ENCODE measurements at places on chromosomes 2 and 18.

DNA sequence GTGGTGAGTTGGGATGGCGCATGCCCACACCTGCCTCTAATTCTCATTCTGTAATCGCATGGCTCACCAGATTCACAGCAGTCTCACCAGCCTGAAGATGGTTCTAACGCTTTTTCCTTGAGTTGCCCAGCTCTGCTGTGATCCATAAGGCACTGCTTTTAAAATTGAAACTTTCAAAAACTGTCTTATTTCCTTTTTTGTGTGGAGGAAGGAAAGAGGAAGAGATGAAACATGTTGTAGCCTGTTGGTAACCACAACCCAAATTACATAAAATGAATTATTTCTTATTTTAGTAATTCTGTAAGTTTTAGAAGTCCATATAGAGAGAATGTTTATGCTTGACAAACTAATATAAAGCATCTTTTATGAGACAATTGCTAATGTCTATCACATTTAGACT is 165.4 kb downstream of the RBM43 start:
- DNase-seq, result no peak

DNA sequence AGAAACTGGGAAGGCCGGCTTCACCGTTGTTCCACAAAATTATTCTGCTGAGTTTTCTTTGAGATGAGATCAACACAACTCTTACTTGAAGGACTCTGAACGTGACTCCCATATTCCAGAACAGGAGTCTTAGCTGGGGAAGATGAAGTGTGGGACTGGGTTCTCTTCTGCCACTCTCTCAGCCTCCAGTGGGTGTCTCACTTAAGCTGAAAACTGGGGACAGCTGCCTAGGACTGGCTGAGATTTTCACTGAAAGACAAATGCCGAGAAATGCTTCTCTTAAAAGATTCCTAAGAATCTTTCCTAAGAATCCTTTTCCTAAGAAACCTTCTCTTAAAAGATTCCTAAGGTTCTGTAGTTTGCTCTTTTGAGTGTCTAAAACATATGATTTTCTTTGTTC is 156.6 kb upstream of the LHCGR start:
- DNase-seq, result no peak

DNA sequence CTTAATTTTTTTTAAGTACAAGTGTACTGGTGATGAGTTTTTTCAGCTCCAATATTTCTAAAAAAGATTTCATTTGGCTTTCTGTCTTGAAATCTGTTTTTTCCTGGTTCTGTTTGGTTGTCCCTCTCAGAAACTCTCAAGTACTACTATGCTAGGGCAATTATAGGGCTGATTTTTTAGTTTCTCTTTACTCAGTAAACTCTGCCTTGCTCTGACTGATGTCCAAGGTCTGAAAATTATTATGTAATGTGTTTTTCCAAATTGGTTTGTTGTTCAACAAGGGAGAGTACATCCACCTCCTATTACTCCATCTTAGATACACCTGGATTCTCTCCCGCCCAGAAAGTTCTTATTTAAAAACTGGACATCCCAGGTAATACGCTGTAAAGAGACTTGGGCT is 877.7 kb downstream of the CBLN2 start:
- DNase-seq, result no peak

DNA sequence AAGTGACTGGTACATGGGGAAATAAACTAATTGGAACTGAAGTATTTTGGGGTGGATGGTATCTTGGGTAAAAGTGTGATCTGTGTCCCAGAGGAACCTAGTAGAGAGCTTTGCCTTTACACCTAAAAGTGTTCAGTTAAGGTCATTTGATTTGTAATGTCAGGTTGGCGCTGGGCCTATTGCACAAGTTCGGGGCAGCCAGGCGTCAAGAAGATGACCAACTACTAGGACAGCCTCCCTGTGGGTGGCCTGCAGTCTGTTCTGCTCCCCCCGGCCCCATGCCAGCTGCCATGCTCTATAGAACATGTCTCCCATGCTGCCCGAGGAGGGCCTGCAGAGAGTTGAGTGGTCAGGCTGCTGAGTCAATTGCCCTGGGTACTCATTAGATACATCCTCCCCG is 10.1 kb downstream of the RRM2 start:
- no peak for DNase-seq

DNA sequence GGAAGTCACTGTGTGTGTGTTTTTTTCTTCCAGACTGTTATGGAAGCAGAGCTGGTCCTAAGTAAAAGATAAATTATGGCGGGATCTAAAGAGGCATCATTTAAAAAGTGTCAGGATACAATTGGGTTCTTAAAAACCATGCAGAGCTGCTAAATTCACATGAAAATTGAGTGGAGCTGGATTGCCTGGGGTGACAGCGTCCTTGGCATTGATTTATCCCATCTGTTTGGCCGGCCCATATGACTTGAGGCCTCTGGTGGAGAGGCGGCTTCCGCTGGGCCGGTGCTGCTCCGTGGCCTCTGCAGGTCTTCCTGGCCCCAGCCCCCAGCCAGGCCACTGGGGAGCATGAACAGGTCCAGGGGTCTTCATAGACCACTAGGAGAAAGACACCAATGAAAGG is 165.5 kb downstream of the GLI2 start:
- DNase-seq, result no peak

GRCh38 chr2:3771576-3771975 is 68.2 kb downstream of the DCDC2C start:
- DNase-seq, result no peak

- no peak for DNase-seq
Observed at GRCh38 chr2:109139002-109139401, 10.0 kb downstream of the SH3RF3 start.

GRCh38 chr18:62420513-62421209 is 95.6 kb downstream of the TNFRSF11A start:
- peak; percentile 75 for DNase-seq

- no peak for DNase-seq
Observed at GRCh38 chr2:121066526-121066925, 218.5 kb downstream of the TFCP2L1 start.

GRCh38 chr2:105068875-105069274 is 31.0 kb downstream of the MRPS9 start:
- no peak for DNase-seq

GRCh38 chr2:163764566-163764965 is 28.8 kb upstream of the FIGN start:
- DNase-seq, result no peak

DNA sequence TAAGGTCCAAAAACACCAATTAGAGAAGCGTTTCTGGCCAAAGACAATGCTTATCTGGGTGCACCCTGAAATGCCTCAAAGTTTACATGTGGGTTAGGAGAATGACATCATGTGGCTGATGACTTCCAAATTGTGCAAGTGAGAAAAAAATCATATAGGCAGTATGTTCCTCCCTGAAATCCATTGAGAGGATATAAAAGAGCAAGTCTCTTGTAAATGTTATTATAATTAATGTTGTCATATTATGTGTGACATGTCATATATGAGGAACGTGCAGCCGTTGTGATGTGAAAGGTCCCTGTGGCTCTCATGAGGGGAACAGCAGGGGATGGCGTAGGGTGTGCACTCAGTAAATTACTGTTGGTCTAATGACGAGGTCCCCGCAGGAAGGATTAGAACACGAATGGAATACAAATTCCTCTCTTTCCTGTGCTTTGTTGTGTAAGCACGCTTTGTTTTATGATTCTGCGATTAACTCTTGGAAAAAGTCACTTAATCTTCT is 290.8 kb downstream of the PRKCE start:
- no peak for DNase-seq

DNA sequence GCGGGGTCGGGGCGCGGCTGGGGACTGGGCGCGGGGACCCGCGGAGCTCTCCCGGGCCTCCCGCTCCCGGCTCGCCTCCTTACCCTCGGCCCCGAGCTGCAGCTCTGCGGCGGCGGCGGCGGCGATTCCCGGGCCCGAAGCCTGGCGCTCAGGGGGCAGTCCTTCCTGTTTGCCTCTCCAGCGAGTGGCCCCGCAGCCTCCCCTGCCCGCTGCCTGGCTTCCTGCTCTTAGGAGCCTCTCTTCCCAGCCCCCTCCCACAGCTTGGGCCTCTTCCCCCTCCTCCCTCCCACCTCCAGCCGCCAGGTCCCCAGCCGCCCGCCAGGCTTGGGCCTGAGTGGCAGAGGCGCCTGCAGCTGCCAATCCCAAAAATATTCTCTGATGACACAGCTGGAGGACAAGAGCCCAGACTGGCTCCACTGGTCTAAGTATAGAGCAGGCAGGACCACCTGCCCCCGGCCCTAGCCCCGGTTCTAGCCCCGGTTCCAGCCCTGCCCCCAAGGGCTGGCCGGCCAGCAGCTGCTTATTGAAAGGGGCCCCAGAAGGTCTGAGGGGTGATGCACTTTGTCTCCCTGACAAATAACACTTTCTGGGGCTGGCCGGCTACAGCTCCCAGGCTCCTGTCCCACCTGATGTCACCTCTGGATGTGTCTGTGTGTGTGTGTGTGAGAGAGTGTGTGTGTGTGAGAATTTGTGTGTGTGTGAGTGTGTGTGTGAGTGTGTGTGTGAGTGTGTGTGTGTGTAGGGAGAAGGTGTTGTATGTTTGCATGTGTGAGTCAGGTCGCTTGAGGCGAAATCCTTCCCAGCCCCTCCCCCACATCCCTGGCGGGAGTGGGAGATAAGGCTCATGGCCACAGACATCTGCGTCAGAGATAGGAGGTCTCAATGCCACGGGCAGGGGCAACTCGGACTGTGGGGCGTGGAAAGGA is at the start of gene OBSL1:
OBSL1 (minus strand) TSS at position 229 of the 926 bp plus-strand sequence. CDS start 307 bp downstream, outside the sequence.
- DNase-seq, result no peak

GRCh38 chr2:46798998-46799698 is 116.5 kb downstream of the MCFD2 start:
- no peak for DNase-seq

GRCh38 chr2:113158884-113159553 is 14.8 kb upstream of the PSD4 start:
- no peak for DNase-seq

DNA sequence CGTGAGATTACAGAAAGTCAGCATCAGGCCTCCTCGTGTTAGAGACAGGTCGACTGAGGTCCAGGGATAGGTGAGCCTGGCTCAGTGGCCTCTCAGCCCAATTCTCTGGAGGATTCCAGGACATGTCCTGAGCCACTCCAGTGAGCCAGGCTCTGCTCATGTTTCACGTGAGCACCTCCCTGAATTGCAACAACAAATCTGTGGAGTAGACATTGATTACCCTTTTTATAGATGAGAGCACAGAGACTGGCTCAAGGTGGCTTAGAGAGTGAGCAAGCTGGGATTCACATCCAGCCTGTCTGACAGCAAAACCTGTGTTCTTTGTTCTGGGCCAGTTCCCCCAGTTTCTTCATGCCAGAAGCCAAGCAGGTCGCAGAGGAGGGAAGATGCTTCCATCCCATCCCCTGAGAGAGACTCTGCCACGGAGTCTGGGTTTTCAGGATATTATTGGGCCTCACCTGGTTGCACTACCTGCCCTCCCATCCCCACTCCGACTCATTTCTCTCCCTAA is 46.4 kb downstream of the HS1BP3 start:
- DNase-seq, result no peak

- DNase-seq, result peak; percentile 39
Observed at GRCh38 chr2:43169099-43169945, 57.1 kb downstream of the ZFP36L2 start.

DNA sequence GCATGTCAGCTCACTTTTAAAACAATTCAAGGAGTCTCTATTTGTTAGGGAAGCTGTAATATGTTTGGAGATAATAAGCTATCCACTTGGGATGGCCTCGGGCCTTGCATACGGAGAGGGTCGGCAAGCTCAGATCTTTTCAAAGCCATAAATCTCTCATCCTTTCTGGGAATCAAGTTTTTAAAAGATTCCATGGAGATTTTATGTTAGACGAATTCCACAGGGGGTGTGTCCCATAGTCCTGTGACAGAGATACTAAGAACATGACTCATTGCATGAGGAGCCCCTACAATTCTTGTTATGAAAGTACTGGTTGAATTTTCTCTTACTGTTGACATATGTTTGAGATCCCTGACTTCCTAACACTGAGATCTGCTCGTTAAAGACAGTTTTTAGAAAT is 108.7 kb downstream of the FEZ2 start:
- no peak for DNase-seq

DNA sequence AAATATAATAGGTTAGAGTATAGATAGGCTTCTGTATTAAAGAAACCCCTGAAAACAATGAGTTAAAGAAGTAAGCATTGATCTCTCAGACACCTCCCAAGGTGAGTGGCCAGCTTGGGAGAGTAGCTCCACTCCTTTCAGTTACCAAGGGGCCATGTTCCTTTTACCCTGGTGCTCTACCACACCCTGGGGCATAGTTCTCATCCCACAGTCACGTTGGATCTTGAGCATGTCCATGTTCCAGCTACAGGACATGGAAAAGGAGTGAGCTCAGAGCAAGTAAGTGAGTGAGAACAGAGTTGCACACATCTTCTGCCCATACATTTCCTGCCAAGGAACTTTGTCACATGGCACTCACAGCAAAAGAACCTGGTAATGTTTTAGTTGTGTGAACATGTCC is 325.9 kb upstream of the SLC39A10 start:
- DNase-seq, result no peak

GRCh38 chr2:120669971-120670370 is 65.7 kb upstream of the GLI2 start:
- no peak for DNase-seq

- no peak for DNase-seq
Observed at GRCh38 chr18:47858607-47859006, 71.9 kb downstream of the SMAD2 start.

DNA sequence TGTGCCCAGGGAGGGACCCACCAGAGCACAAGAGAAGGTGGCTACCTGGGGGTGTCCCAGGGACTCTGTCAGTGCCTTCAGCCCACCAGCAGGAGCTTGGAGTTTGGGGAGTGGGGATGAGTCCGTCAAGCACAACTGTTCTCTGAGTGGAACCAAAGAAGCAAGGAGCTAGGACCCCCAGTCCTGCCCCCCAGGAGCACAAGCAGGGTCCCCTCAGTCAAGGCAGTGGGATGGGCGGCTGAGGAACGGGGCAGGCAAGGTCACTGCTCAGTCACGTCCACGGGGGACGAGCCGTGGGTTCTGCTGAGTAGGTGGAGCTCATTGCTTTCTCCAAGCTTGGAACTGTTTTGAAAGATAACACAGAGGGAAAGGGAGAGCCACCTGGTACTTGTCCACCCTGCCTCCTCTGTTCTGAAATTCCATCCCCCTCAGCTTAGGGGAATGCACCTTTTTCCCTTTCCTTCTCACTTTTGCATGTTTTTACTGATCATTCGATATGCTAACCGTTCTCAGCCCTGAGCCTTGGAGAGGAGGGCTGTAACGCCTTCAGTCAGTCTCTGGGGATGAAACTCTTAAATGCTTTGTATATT is 14.0 kb downstream of the ITM2C start:
- DNase-seq, result no peak

DNA sequence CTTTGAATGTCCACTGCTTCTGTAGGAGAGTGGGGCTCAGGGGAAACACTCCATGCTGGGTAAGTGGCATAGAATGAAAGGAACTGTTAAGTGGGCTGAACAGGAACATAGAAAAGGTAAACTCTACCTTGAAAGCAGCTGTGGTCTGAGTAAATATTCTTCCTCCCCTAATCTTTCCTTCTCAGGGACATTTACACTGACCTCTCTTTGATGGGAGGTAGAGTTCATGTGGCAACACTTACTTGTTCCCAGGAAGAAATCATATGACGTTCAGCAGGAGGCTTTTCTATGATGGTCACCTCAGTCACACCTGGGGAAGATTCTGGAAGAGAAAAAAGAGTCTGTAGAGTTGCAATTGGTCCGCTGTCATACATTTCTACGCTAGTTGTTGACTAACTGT is 10.2 kb downstream of the TPGS2 start:
- no peak for DNase-seq
